ENCODE measurements at places on chromosomes 16 and 17.

- peak; percentile 78 for DNase-seq
Observed at GRCh38 chr16:82169861-82170845, at the start of gene MPHOSPH6. MPHOSPH6 (minus strand) TSS chr16:82170224; CDS start chr16:82170175, 49 bp downstream.

- peak; percentile 27 for DNase-seq
Observed at GRCh38 chr17:20267459-20267842, 199.9 kb downstream of the LGALS9B start.

DNA sequence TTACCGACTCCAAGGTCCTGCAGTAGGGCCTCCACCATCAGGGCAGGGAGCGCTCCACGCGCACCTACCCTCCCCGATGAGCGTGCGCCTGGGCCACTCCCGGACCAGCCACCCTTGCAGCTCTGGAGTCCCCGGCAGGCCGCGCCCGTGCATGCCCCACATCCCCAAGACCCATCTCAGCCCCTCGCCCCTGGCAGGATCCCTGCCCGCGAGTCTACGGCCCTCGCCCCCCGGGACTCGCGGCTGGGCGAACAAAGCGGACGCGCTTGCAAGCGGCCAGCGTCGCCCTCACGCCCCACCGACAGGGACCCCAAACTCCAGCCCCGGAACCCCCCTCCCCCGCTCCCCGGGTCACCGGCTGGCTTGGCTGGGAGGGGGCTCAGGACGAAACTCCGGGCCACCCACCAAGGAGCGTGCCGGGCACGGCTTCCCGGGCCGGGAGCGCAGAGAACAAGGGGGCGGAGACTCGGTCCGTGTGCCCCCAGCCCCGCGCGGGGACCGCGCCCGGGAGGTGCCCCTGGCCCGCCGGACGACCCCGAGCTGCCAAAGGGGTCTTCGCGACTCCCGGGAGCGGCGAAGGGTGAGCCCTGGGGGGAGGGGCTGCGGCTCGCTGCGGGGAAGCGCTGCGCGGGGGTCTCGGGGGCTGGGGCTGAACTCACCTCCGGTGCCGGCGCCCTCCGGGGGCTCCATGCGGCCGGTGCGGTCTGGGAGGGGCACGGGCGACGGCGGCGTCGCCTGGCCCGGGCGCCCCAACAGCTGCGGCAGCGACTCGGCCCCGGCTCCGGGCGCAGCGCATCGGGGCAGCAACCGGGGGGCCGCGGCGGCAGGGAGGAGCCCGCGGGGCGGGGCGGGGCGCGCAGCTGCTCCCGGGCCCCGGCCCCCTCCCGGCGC is at the start of gene DBNDD1:
Gene DBNDD1 (minus strand): TSS at position 805 of the 891 bp plus-strand sequence. CDS start 115 bp downstream, at position 690.
- DNase-seq, result no peak

GRCh38 chr17:45847101-45847500 is 2.4 kb downstream of the SPPL2C start:
- no peak for DNase-seq

DNA sequence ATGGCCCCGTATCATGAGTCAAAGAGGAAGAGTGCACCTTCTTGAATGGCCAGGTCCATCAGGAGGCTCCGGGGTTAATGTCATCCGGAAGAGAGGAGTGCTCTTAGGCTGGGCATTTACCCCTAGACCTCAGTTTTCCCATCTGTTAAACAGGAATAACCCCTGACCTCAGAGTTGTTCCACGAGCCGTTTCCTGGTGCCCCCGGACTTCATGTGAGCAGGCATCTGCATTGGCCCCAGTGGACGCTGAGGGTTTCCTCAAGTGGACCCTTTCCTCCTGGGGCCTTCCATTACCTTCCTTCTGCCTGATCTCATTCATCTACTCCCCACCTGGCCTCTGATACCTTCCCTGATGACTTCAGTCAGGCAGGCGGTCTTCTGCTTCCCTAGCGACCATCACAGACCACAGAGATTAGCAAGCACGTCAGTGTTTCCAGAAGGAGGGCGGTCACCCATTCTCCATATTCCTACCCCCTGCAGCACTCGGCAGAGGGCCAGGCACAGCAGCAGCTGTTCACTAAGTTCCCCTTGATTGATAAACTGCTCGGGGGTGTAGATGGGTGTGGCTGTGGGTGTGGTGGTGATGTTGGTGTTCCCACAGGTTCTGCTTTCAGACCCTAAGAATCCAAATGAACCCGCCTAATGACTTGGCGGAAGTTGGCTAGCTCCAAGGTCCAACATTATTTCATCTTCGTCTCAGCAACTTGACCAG is 346.6 kb upstream of the TNRC6C start:
- DNase-seq, result no peak

- no peak for DNase-seq
Observed at GRCh38 chr16:17330044-17330443, 140.7 kb downstream of the XYLT1 start.

All from stimulated activated CD8-positive, alpha-beta memory T cell treated with anti-CD3 and anti-CD28 coated beads, Interleukin-12 subunit alpha, Interleukin-12 subunit beta, amount 100 ng/mL, for 1 hour (primary cell).